ENCODE measurements at places on chromosomes 5 and 9. TPM values are rescaled to one million over a fixed set of nuclear protein-coding genes. Genes with fewer than 3 reads are reported as not detected.

CENPH gene
- total RNA-seq = 9.5 TPM

OR1J2 gene
- 0.19 TPM for total RNA-seq

YTHDC2 gene
- 34.9 TPM for total RNA-seq

CDKN2B-AS1 gene
- total RNA-seq = 4.2 TPM

PCDHB13 gene
- total RNA-seq = 1.3 TPM

ENHO gene
- total RNA-seq = 0.29 TPM

SMIM33 gene
- not detected for total RNA-seq

PHF24 gene
- not detected for total RNA-seq

SARDH gene
- total RNA-seq = 0.33 TPM

CTNND2 gene
- total RNA-seq = not detected

DBH gene
- not detected for total RNA-seq
